NCI-H460 (cell line): ENCODE measurements at places on chromosomes 7 and 10. TPM values are rescaled to one million over a fixed set of nuclear protein-coding genes. Genes with fewer than 3 reads are reported as not detected.

DNA sequence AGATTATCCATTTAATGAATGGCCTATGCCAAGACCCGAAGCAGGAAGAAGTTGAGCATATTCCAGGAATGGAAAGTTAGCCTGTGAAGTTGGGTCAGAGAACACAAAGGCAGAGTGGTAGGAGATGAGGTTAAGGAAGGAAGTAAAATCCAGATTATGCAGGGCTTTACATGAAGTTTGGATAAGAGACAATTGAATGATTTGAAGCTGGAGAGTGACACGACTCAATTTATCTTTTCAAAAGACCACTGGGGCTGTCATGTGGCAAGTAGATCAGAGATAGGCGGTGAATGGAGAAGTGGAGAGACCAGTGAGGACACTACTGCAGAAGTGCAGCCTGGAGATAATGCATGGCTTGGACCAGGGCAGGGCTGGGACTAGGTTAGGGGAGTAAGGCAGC lies 7.2 kb upstream of the CNOT4 start:
- DNase-seq, result no peak

DNA sequence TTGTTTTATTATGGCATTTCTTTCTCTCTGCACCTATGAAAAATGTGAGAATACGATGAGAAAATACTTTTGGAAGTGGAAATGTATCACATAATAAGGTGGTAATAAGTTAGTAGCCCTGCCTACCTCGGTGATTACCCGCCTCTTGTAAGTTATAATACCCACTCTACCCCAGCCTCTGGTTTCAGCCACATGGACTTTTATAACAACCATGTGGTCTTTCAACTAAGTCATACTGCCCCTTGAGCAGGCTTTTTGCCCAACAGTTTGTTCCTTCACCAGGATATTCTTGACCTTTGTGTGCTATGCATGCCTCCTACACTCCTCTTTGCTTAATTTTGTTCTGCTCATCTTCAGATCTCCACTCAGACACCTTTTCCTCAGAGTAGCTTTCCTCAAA lies 470.6 kb upstream of the ZWINT start:
- no peak for DNase-seq

- no peak for DNase-seq
Observed at GRCh38 chr7:142789441-142789840, 18.7 kb downstream of the PRSS2 start.

- DNase-seq, result no peak
Observed at GRCh38 chr7:27171325-27171636, 2.8 kb downstream of the HOXA10 start.

GRCh38 chr10:1687190-1687589 lies 50.1 kb downstream of the ADARB2 start:
- no peak for DNase-seq

- no peak for DNase-seq
Observed at GRCh38 chr10:47414752-47415519, 30.8 kb upstream of the ZNF488 start.

GRCh38 chr7:158126661-158127060 lies 461.0 kb downstream of the PTPRN2 start:
- no peak for DNase-seq

DNA sequence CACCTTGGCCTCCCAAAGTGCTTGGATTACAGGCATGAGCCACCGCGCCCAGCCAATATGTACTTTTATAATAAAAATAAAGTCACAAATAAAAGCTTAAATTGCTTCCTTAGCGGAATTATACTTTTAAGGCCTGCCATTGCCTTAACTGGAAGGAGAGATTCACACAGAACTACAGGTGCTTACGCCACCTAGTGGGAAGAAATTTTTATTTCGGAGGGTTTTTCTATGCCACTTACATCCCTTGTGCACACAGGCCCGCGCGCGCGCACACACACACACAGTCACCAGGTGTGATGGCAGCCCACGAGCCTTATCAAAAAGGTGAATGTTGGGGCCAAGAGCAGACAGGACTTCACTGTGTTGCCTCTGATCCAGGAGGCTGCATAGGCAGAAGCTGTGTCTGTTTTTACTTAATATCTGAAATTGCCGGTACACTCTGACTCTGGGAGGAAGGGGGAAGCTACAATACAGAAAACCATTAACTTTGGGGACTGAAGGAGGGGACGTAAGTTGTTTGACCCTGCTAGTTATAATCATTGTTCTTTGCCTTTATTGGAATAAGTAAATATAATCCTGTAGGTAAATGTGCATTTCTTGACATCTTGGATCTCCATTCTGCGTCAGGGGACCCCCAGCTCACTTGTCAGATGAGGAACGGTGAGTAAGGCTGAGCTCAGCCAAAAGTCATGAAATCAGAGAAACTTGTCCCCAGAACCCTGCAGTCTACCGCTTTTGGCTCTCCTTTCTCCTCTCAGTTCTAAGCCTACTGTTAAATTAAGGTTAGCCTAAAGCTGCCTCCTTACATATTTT lies 87.1 kb downstream of the SLC16A9 start:
- peak; percentile 65 for DNase-seq

- DNase-seq, result no peak
Observed at GRCh38 chr10:24685958-24686540, 37.6 kb downstream of the ARHGAP21 start.

GRCh38 chr10:88926566-88927415 lies 25.8 kb downstream of the ACTA2 start:
- no peak for DNase-seq

DNA sequence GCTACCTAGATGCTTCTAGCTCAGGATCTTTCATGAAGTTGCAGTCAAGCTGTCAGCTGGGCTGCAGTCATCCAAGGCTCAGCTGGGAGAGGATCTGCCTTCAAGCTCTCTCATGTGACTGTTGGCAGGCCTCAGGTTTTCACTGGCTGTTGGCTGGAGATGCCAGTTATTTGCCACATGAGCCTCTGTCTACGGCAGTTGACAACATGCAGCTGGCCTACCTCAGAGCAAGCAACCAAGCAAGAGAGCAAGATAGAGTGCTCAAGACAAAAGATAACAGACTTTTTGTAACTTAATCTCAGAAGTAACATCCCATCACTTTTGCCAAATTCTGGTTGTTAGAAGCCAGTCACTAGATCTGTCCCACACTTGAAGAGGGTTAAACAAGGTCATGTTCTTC lies 125.8 kb downstream of the TPST1 start:
- DNase-seq, result no peak

- DNase-seq, result no peak
Observed at GRCh38 chr10:89651205-89651915, 6.3 kb upstream of the PANK1 start.

DNA sequence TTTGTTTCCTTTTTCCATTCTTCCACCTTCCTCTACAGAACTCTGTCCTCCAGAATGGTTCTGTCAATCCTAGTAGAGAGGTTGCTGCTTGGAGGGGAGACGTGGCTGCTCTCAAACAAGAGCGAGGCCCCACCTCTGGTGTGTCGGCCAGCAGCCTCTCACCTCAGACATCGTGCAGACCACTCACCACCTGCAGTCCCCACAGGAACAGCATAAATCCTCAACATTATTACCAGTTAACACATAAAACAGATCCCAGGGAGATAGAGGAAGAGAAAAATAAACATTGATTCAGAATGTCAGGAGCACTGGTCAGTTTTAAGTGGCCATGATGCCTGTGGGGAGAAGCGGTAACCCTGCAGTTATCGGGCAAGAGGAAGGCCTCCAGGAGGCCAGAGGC lies 485.9 kb upstream of the DPP6 start:
- DNase-seq, result no peak

Gene ZNF775
- 3.8 and 4.4 TPM in 2 replicates for total RNA-seq

Gene AHCYL2
- 22.1 and 23.5 TPM in 2 replicates for total RNA-seq
